LHCN-M2 (cell line): ENCODE measurements at places on chromosomes 3 and 15.

DNA sequence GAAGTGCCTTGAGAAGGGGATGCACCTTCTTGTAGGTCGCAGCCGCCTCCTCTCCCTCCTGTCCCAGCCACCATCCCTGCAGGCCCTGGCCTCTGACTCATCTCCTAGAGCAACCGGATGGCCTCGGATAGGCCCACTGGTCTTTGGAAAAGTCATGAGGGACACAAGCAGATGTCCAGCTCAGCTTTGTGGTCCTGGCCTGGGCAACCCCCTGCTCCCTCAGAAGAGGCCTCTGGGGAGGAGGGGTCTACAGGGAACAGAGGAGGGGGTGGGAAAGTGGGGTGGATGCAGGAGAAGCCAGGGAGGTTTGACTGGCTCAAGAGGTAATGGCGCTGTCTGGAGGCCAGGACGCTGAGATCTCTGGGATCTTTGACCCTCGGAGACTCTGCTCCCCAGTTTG is 259.2 kb upstream of the TLE3 start:
- DNase-seq: peak; percentile 32

DNA sequence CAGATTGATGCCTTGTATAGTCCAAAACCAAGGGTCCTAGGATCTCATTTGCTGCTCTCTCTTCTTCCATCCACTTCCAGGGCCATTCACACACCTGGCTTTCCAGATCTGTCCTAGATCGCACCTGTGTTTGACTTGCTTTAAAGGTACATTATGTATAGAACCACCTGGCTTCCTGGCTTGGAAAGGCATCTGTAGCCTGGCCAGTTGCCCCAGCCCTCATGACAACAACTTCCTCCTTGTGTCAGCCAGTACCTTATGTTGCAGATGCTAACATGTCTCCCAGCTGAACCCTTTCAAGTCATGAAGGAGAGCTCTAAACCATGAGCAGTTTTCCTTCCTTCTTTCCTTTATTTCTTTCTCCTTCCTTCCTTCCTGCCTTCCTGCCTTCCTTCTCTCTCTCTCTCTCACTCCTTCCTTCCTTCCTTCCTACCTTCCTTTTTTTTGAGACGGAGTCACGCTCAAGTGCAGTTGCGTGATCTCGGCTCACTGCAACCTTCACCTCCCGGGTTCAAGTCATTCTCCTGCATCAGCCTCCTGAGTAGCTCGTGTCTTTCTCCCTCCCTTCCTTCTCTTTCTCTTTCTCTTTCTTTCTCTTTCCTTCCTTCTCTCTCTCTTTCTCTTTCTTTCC is 2.5 kb upstream of the HTR3C start:
- DNase-seq: no peak

DNA sequence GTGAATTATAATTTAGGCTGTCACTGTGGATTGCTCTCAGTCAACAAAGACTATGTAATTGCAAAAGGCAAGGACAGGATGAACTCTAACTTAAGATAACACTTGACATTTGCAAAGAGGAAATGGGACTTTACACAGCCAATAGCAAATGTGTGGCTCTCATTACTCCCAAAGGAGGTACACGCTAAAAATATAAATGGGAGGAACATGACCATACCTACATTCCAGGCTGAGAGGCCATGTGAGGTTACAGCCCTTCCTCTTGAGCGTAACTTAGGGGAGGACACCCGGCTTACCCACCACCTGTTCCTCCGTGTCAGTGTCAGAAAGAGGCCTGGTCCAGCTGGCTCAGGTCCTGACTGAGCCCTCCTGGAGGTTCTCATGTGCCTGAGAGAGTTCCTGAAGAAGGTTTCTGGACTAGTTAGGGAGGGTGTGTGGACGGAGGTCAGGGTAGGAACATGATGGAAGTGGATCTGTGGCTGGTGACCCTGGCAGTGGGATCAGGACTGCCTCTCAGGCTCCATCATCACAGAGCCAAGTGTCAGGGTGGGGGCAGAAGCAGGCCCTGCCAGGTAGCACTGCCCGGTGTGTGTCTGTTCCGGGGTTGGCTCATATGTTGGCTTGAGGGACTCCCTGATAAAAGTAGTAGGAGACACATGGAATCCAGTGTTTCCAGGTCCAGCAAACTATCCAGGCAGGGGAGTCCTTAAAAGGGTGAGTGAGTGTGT is 7.9 kb downstream of the POPDC2 start:
- DNase-seq: peak; percentile 90

DNA sequence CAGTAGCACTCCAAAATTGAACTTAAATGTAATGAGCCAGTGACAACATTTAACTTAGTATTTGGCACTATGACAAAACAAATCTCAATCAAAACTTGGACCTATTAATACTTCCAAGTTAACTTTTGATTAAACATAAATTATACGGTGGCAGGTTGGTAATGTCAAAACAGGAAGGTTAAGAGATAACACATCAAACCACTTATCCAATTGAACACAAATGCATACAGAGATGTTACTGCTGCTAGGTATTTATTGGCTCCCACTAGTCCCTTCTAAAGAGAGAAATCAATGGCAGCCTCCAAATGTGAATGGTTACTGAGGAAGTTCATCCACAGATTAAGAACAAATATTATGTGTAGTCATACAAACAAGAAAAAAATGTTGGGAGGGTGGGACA is 1.8 kb downstream of the GSK3B start:
- no peak for DNase-seq

GRCh38 chr3:115341208-115341607 is 194.1 kb upstream of the ZBTB20 start:
- peak; percentile 74 for DNase-seq

DNA sequence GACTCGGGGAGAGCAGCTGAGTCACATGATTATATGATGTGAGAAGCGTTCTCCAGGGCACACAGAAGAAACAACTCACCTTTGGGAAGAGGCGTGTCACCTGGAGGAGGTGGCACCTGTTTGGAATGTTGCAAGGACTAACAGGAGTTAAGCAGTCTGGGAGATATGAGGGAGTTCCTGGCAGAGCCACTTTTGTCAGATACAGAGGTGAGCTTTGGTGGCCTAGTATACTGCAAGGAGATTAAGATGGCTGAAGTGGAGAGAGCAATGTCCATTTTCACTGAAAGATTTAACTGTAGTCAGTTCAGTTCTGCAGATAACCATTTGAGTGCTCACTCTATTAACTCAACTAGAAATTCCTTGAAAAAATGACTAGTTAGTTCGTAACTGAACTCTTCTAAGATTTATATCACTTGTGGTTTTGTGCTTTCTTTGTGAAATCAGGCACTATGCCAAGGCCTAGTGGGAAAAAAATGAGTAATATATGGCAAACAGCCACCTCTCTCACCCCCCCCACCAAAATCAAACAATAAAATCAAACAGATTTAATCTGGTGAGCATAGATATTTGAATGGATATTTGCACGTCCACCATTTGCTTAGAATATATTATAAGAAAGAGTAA is 61.3 kb downstream of the CRYBG3 start:
- DNase-seq: peak; percentile 69

DNA sequence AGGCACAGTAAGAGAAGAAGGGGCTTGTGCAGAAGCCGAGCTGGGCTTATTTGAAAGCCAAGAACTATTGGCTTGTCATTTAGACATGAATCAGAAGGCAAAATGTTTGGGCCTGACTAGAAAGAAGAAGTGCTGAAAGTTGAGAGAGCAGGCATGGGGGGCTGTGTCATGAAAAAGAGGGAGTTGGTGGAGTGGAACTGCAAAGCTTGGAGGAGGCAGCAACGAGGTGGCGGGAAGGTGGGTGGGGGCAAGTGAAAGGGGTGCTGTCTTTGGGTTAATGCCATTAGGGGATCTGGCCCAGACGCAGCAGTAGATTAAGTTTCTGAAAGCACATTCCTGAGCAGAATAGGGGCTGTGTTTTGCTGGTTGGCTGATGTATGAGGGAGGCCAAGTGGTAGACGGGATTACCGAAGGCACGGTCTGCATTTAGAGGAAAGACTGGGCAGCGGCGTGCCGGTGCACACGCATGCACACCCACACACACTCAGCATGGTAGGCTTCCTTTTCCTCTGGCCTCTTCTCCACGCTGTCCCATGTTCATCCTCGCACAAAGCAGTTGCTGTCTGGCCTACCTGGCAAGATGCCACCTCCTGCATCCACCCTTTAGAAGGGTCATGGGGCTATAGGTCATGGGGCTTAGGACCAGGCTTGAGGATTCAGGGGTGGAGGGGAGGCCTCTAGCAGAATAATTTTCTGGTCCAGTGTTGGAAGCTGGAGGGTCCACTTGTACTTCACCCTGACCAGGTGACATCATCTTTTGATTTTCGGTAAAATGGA is 43.0 kb downstream of the BOC start:
- no peak for DNase-seq

DNA sequence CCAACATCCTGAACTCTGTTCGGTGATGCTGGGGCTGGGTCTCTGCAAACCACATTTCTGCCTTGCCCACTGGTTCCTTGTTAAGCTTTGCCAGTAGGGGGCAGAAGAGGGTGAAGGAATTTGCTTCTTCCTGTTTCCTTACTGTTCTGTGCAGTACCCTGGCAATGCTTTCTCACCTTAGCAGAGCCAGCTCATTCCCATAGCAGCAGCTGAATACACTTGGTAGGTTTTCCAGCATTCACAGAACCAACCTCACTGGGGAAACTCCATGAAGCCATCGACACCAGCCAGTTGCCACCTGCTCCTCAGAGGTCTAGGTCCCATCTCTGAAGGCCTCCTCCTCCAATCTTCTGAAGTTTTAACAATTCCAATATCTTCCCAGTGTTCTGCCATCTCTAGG is 308.4 kb downstream of the PDCD6IP start:
- DNase-seq: peak; percentile 32
